Sigmoid colon (tissue), 7 donors: ENCODE measurements at places on chromosomes 3 and 15. TPM values are rescaled to one million over a fixed set of nuclear protein-coding genes. Genes with fewer than 3 reads are reported as not detected.

- H3K27me3 ChIP-seq, result no peaks in the 10 kb centered on the region
- H3K36me3 ChIP-seq, result no peaks in the 10 kb centered on the region
- H3K4me3 ChIP-seq, result no peak overlapping the region
- no peaks in the 10 kb centered on the region for H3K4me1 ChIP-seq
Measured at GRCh38 chr3:46931631-46932331, 44.8 kb downstream of the CCDC12 start.

GRCh38 chr3:184375747-184376461 lies 2.1 kb downstream of the THPO start:
- no peak overlapping the region for H3K27ac ChIP-seq
- H3K36me3 ChIP-seq, result no peaks in the 10 kb centered on the region

The ROPN1 gene
- not detected for total RNA-seq

- H3K27me3 ChIP-seq, result no peaks in the 10 kb centered on the region
- no peaks in the 10 kb centered on the region for H3K36me3 ChIP-seq
- peak overlapping the region; percentile 91 for H3K27ac ChIP-seq
- no peak for DNase-seq
Measured at GRCh38 chr3:57952651-57953050, 55.6 kb upstream of the FLNB start.

DNA sequence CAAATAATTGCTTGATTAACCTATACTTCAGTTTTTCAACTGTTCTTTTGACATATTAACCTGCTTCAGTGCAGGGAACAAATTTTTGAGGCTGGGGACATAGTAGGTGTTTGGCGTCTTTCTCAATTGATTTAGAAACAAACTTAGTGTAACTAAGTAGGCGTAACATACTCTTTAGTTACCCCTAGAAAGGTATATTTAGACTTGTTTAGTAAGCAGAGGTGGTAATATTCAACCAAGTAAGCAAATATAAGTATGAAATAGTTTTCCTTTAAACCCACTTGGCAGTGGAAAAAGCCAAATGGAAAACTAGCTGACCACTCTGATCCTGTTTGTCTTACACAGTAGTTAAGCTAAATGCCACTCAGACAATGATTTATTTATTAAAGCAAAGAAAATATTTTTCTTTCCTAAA lies 113.2 kb downstream of the MBNL1 start:
- peak overlapping the region; percentile 73 for H3K27ac ChIP-seq
- peaks cover 65% of the 10 kb centered on the region for H3K4me1 ChIP-seq
- H3K4me3 ChIP-seq, result peak overlapping the region; percentile 11

- DNase-seq, result no peak
- H3K27me3 ChIP-seq, result no peaks in the 10 kb centered on the region
- no peak overlapping the region for H3K27ac ChIP-seq
- H3K4me3 ChIP-seq, result no peak overlapping the region
Measured at GRCh38 chr3:122903171-122903570, 108.3 kb downstream of the SLC49A4 start.

- DNase-seq, result no peak
- H3K27ac ChIP-seq, result no peak overlapping the region
- no peaks in the 10 kb centered on the region for H3K36me3 ChIP-seq
- H3K4me1 ChIP-seq, result no peaks in the 10 kb centered on the region
- no peaks in the 10 kb centered on the region for H3K27me3 ChIP-seq
Measured at GRCh38 chr3:148964809-148965208, 26.5 kb upstream of the GYG1 start.

The FGF12 gene
- 2.9 TPM for total RNA-seq
